ENCODE measurements at places on chromosomes 13 and 19. TPM values are rescaled to one million over a fixed set of nuclear protein-coding genes. Genes with fewer than 3 reads are reported as not detected.

ZFR2 gene
- not detected for total RNA-seq

OR4F17 gene
- total RNA-seq: not detected

GRCh38 chr19:19517235-19517619 lies 1.2 kb downstream of the NDUFA13 start:
- no peak for DNase-seq

- DNase-seq: no peak
These were observed 2.8 kb upstream of the B3GLCT start for GRCh38 chr13:31196992-31197391.

- peak; percentile 80 for DNase-seq
These were observed 9.9 kb upstream of the FPR3 start for GRCh38 chr19:51784922-51785690.

C3 gene
- total RNA-seq: 1.00 TPM

DNA sequence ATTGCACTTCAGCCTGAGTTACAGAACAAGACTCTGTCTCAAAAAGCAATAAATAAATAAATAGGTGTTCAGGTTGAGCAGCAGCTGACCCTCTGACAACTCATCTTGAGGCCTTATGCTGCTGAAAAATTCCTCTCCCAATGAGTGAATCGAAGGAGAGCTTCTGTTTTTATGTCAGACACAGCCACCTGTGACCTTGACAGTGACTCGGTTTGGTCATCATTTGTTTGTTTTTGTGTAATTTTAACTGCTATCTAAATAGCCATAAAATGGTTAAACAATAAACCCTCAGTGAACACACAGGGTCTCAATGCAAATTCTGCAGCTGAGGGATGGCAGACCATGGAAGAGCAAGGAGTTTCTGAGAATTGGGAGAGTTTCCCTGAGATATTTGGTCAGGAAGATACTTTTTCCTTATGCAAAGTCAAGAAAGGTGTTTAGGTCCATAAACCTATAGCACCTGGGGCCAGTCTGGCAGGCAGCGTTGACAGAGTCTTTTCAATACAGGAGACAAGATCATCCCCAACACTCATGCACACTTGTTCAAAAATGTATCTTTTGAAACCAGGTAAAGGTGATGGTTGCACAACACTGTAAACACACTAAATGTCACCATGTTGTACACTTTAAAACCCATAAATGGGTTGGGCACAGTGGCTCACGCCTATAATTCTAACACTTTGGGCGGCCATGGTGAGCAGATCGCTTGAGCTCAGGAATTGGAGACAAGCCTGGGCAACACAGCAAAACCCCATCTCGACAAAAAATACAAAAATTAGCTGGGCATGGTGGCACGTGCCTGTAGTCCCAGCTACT lies 16.6 kb upstream of the SLC25A30 start:
- DNase-seq: no peak

DNA sequence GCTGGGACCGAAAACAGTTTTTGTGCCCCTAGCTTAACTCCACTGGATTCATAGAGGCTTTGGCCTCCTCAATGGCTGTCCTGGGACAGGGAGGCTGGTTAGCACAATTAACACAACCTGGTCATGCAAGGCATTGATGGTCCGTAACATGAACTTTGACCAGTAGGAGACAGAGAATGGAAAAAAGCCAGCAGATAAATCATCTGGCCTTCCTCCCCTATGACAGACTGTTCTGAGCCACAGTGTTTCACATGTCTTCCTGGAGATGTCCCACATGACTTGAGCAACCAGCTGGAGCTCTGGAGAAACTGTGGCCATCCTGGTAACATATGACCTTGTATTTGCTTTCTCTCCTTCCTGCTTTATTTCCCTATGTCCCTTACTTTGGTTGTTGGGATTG lies 244.2 kb downstream of the UQCRFS1 start:
- DNase-seq: no peak

GRCh38 chr13:60001889-60002288 lies 161.8 kb downstream of the DIAPH3 start:
- no peak for DNase-seq

WASF3 gene
- 26.7 TPM for total RNA-seq

- DNase-seq: no peak
These were observed 15.0 kb downstream of the LRP3 start for GRCh38 chr19:33208904-33209849.

APOC1 gene
- total RNA-seq: 0.87 TPM
